Neuronal stem cell (in vitro differentiated cells): ENCODE measurements at places on chromosomes 4 and X.

DNA sequence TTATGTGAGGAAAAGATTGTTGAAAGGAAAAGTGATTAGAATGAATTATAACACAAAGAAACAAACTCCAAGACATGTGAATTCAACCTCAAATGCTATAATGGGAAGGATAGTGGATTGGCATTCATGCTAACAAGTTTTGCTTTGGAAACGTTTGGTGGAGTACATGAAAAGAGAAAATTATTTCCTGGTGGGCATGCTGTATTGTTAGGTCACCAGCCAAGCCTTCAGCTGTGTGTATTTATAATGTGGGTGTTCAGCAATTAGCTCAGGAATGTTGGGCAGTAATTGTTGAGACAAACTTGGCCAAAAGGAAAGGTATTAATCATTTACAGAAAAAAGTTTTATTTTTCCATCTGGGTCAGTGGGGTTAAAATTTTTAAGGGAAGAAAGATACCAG is 198.9 kb upstream of the ARSJ start:
- no peak for DNase-seq
- no peaks in the 10 kb centered on the region for H3K27me3 ChIP-seq
- no peak overlapping the region for H3K4me3 ChIP-seq
- no peaks in the 10 kb centered on the region for H3K4me1 ChIP-seq
- no peaks in the 10 kb centered on the region for H3K36me3 ChIP-seq
- no peak overlapping the region for H3K27ac ChIP-seq

- no peak overlapping the region for H3K4me3 ChIP-seq
- H3K4me1 ChIP-seq = no peaks in the 10 kb centered on the region
- H3K27me3 ChIP-seq = no peaks in the 10 kb centered on the region
- DNase-seq = no peak
Measured at GRCh38 chrX:119410027-119410819, 11.1 kb downstream of the SLC25A43 start.

DNA sequence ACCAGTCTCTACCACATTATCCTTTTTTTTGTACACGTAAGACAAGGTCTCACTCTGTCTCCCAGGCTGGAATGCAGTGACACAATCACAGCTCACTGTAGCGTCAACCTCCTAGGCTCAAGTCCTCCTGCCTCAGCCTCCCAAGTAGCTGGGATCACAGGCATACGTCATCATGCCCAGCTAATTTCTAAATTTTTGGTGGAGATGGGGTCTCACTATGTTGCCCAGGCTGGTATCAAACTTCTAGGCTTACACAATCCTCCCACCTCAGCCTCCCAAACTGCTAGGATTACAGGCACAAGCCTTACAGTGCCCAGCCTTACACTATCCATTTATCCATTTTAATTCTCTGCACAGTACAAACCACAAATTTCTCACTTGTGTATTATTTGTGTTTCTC is 58.0 kb downstream of the CLOCK start:
- no peak overlapping the region for H3K4me3 ChIP-seq
- H3K36me3 ChIP-seq = peaks cover 41% of the 10 kb centered on the region
- DNase-seq = no peak
- H3K4me1 ChIP-seq = no peaks in the 10 kb centered on the region

GRCh38 chr4:148214529-148215166 is 227.6 kb downstream of the NR3C2 start:
- H3K27ac ChIP-seq = no peak overlapping the region
- no peak for DNase-seq
- no peak overlapping the region for H3K4me3 ChIP-seq
- no peaks in the 10 kb centered on the region for H3K36me3 ChIP-seq
- peaks cover 3% of the 10 kb centered on the region for H3K4me1 ChIP-seq
- H3K27me3 ChIP-seq = no peaks in the 10 kb centered on the region

DNA sequence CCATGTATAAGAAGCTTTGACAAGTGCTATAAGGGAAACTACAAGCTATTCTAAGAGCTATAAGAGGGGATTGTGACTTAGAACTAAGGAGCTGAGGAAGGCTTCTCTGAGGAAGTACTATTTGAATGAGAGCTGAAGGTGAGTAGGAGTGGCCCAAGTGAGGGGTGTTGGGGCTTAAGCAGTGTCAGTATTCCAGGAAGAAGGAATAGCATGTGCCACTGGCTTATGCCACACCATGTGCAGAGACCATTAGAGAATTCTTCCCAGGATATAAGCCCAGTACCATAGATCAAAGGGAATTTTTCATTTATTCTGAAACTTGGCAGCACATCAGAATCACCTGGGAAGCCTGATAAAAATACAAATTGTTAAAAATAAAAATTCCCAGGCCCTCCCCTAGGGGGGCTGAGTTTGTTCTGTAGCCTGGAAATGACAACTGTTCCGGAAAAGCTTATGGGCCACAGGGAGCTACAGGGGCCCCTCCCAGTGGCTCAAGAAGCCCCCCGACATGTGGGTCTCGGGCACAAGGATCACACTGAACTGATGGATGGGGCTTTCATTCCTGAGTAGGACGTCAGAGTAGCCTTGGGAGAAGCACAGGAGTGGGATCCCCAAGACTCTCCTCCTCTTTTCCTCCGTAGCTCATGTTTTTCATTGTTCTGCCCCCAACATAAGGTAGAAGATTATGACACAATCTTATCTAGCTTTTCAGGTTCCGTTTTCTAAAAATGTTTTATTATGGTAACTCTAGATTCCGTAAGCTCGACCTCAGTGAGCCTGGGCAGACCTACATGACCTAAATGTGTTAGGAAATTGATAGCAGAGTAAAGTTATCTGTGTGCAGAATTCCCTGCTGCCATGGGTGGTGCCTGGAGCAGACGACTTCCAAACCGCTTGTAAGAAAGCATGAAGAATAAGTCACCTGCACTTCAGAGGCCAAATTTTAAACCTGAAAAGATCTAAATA is 119.3 kb downstream of the AFF1 start:
- no peak overlapping the region for H3K27ac ChIP-seq
- DNase-seq = no peak
- H3K4me3 ChIP-seq = no peak overlapping the region
- H3K27me3 ChIP-seq = no peaks in the 10 kb centered on the region
- H3K36me3 ChIP-seq = peaks cover 19% of the 10 kb centered on the region
- no peaks in the 10 kb centered on the region for H3K4me1 ChIP-seq

GRCh38 chr4:185710487-185710995 is 101.5 kb downstream of the SORBS2 start:
- no peak for DNase-seq
- H3K4me3 ChIP-seq = no peak overlapping the region
- peaks cover 11% of the 10 kb centered on the region for H3K4me1 ChIP-seq
- no peak overlapping the region for H3K27ac ChIP-seq
